A549 treated with DMSO at 1 μM for 4 hours (cell line): ENCODE measurements at places on chromosomes 11 and 22. TPM values are rescaled to one million over a fixed set of nuclear protein-coding genes. Genes with fewer than 3 reads are reported as not detected.

Gene TRIOBP
- total RNA-seq = 21.7 to 32.6 TPM (median 29.2 TPM) in 5 replicates

Gene RAPSN
- 0.10 to 0.35 TPM (median 0.21 TPM) in 5 replicates for total RNA-seq

Gene CST6
- not detected in 5 replicates for total RNA-seq

Gene CRYBB1
- total RNA-seq = not detected in 5 replicates

Gene RAB3IL1
- total RNA-seq = 9.9 to 13.9 TPM (median 10.2 TPM) in 5 replicates

Gene MOGAT2
- total RNA-seq = 0.05 TPM in 1 of 5 replicates, not detected in the others

Gene NUP160
- total RNA-seq = 27.4 to 35.0 TPM (median 33.0 TPM) in 5 replicates

Gene PAAF1
- 11.6 to 13.0 TPM (median 12.3 TPM) in 5 replicates for total RNA-seq

Gene OR51B5
- not detected in 5 replicates for total RNA-seq

Gene ISX
- total RNA-seq = not detected in 5 replicates

Gene SLC35E4
- total RNA-seq = 5.4 to 7.3 TPM (median 6.5 TPM) in 5 replicates

Gene KCNJ5
- total RNA-seq = 0.06 to 0.14 TPM (median 0.07 TPM) in 4 of 5 replicates, not detected in the other

Gene UBQLN3
- total RNA-seq = not detected in 5 replicates

Gene APOL5
- not detected in 5 replicates for total RNA-seq

Gene KRTAP5-9
- not detected in 5 replicates for total RNA-seq

Gene FREY1
- total RNA-seq = 0.35 to 0.70 TPM (median 0.45 TPM) in 5 replicates

Gene SLCO2B1
- total RNA-seq = 3.2 to 6.3 TPM (median 4.2 TPM) in 5 replicates

Gene WNT7B
- 123 to 151 TPM (median 140 TPM) in 5 replicates for total RNA-seq

Gene KIAA1671
- total RNA-seq = 7.9 to 11.0 TPM (median 10.5 TPM) in 5 replicates

Gene RAB36
- total RNA-seq = 7.0 to 8.3 TPM (median 7.8 TPM) in 5 replicates

Gene MMP12
- 0.05 to 0.18 TPM (median 0.06 TPM) in 4 of 5 replicates, not detected in the other for total RNA-seq

Gene SPDYC
- total RNA-seq = not detected in 5 replicates

Gene C11orf52
- not detected in 5 replicates for total RNA-seq

Gene GDPD4
- not detected in 5 replicates for total RNA-seq

Gene HEPN1
- total RNA-seq = not detected in 5 replicates

Gene MYEOV
- total RNA-seq = 95.4 to 118 TPM (median 111 TPM) in 5 replicates

Gene BDNF
- total RNA-seq = 7.2 to 10.3 TPM (median 9.3 TPM) in 5 replicates

Gene SHISA8
- 0.14 to 0.38 TPM (median 0.21 TPM) in 4 of 5 replicates, not detected in the other for total RNA-seq

Gene KRTAP5-4
- total RNA-seq = not detected in 5 replicates

Gene TTLL12
- total RNA-seq = 17.8 to 24.4 TPM (median 21.2 TPM) in 5 replicates

Gene ZP1
- total RNA-seq = 0.09 to 0.58 TPM (median 0.16 TPM) in 5 replicates

Gene IL17RA
- 5.1 to 7.8 TPM (median 7.0 TPM) in 5 replicates for total RNA-seq

Gene CSF2RB
- 0.01 TPM in 1 of 5 replicates, not detected in the others for total RNA-seq

Gene FGF4
- not detected in 5 replicates for total RNA-seq

Gene SDHD
- total RNA-seq = 69.4 to 72.2 TPM (median 71.2 TPM) in 5 replicates

Gene DEUP1
- total RNA-seq = not detected in 5 replicates

Gene RFPL3
- not detected in 5 replicates for total RNA-seq

Gene RTN4RL2
- total RNA-seq = 75.3 to 131 TPM (median 110 TPM) in 5 replicates

Gene CATSPER1
- 0.53 to 2.1 TPM (median 1.5 TPM) in 5 replicates for total RNA-seq

Gene CCDC87
- total RNA-seq = 0.53 to 0.74 TPM (median 0.64 TPM) in 5 replicates

Gene GLYATL2
- not detected in 5 replicates for total RNA-seq

Gene YAP1
- total RNA-seq = 44.2 to 62.3 TPM (median 57.9 TPM) in 5 replicates

Gene OR10D3
- not detected in 5 replicates for total RNA-seq

Gene UPK3A
- total RNA-seq = not detected in 5 replicates

Gene IGSF22
- not detected in 5 replicates for total RNA-seq

Gene C22orf42
- not detected in 5 replicates for total RNA-seq

Gene SLC22A8
- not detected in 5 replicates for total RNA-seq

Gene SULT4A1
- total RNA-seq = not detected in 5 replicates
